ENCODE measurements at places on chromosomes 5 and 9.

- DNase-seq, result no peak
These were observed 6.4 kb upstream of the PLPP1 start for GRCh38 chr5:55541056-55541635.

GRCh38 chr9:112439825-112440224 is 46.8 kb upstream of the KIAA1958 start:
- no peak for DNase-seq

DNA sequence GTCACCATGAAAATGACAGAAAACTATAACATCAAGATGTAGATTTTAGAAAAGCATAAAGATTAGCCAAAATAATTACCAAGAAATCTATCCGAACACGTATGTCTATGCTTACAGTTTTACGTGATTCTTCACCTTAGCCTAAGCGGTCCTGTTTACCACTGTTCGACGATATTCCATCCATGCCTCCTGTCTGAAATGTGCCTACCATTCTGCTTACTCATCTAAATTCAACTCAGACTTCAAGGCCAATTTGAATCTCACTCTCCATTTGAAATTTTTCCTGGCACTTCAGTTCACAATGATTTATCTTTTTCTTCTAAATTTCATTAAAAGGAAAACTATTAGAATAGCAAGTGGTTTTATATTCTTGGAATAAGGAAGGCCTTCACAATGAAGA is 15.4 kb downstream of the ZDHHC21 start:
- no peak for DNase-seq

- no peak for DNase-seq
These were observed 43.9 kb downstream of the SH3GL2 start for GRCh38 chr9:17622749-17623148.

GRCh38 chr5:172175263-172175719 is 12.7 kb downstream of the STK10 start:
- DNase-seq, result peak; percentile 73

DNA sequence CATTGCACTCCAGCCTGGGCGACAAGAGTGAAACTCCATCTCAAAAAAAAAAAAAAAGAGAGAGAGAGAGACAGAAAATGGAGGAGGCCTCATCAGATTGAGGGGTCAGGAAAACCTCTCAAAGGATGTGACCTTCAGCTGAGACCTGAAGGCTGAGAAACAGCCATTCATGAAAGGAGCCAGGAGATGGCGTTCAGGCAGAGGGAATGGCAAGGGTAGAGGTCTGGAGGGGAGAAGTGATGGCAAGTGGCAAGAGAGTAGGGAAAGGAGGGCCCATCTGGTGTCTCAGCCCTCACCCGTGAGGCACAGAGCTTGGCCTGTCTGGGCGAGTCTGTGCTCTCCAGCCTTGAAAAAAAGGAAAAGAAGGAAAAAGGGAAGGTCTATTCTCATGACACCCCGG is 17.0 kb downstream of the CAMK2A start:
- no peak for DNase-seq

DNA sequence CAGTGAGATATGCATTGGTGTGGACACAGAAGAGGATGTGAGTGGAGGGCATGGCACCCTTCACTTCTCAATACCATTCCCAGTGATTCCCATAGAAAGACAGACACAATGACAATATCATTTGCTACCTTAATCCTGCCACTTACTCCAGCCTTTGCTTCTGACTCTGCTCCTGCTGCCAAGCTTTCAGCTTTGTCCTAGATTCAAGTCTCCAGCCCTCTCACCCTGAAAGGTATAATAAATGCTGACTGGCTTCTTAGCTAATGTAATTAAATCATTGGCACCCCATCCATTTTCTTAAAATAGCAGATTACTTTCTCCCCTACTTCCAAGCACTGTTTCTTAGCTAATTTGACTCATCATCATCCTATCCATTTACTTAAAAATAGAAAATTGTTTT is 41.1 kb upstream of the CDC42SE2 start:
- DNase-seq, result no peak

DNA sequence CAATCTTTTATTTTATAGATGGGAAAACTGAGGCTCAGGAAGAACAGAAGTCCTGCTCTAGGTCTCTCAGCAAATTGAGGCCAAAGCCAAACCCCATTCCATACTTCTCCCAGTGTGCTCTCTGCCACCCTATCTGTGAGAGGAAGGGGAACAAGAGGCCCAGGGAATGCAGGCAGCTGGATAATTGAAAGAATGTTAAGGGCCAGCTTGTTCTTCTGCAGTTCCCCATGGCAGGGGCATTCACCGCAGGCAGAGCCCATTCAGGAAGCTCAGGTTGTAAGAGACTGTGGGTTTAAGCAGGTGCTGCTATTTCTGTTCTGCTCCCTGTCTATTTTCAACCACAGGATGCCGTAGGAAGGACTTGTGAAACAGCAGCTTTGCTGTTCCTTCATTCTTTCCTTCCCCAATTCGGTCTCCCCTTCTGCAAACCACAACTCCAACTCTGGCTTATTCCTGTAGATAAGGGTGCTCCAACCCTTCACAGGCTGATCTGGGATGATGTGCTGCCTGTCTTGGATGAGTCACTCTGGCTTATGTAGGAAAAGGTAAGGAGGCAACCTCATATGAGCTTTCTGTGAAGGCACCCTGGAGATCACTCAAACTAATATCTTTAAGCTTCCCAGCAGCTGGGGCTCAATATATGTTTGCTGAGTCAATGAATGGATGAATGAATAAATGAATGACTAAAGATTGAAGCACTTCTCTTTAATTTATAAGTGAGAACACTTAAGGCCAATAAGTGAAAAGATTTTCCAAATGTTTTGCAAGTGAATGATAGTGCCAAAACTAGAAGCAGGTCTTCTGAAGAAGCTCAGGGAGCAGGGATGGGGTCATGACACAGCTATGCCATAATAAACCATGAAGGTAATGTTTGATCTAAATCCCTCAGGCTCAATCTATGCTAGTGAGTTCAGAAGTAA is 377.6 kb downstream of the BRINP1 start:
- no peak for DNase-seq

DNA sequence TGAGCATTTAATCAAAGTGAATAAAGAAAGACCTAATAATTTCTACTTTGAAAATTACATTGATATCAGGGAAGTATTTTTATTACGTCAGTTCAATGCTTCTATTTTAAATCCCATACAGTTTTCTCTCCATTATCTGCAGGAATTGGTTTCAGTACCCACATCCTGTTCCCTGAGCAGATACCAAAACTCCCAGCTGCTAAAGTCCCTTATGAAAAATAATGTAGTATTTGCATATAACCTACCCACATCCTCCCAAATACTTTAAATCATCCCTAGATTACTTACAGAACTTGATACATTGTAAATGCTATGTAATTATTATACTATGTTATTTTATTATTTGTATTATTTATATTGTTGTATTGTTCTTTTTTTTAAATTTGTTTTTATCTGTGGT is 125.4 kb upstream of the MINAR2 start:
- no peak for DNase-seq

- no peak for DNase-seq
These were observed 59.6 kb downstream of the RAI14 start for GRCh38 chr5:34715711-34716110.

DNA sequence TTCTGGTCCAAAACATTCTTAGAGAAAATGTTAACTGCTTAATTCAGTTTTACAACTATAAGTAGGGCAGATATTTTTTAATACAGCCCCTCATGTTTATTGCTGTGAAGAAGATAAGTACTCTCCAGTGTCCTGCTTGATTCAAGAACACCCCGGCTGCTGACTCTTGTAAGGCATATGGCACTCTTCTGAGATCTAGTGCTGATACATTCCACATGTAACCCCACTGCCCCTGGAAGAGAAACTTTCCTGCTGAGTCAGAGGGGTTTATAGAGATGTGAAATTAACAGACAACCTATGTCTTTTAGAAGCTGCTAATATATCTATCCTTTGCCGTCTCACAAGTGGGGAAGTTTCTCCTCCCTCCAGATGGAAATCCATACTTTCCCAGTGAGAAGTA is 1.0 kb upstream of the MINAR2 start:
- no peak for DNase-seq

DNA sequence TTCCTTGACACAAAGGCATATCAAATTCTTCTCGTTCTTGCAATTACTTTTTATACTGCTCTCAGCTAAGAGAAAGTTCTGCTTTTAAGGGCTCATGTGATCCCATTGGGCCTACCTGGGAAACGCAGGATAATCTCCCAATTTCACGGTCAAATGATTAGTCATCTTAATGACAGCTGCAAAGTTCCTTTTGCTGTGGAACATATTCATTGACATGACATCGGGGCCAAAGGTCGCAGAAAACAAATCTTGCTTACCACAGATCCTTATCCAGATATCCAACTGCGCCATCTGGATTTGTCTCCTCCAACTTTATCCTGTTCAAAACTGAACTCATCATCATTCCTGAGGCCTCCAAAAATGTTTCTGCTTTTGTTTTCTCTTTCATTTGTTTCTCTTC is 1085.6 kb upstream of the WWC1 start:
- no peak for DNase-seq

DNA sequence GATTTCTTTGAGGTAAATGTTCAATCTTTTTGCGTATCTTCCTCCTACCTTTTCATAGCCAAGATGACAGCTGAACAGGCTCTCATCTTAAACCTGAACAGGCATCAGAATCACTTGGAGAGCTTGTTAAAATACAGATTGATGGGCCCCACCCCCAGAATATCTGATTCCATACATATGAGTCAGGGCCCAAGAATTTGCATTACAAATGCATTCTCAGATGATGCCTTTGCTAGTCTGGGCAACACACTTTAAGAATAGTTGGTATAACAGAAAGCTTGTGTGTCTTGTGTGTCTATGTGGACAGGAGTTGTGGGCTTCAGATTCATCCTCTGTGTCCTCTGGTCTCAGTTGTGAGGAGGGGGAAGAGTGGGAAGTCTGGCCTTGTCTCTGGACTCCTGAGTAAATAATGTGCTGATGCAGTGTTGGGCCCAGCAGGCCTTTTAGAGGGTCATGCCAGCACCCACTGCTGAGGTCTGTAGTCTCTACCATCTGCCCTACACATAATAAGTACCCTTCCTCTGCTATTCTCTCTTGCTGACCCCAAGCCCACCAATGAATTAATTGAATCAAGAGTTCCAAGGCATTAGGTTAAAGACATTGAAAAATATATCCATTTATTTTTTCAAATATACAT is 43.1 kb downstream of the PTCD2 start:
- DNase-seq, result no peak

DNA sequence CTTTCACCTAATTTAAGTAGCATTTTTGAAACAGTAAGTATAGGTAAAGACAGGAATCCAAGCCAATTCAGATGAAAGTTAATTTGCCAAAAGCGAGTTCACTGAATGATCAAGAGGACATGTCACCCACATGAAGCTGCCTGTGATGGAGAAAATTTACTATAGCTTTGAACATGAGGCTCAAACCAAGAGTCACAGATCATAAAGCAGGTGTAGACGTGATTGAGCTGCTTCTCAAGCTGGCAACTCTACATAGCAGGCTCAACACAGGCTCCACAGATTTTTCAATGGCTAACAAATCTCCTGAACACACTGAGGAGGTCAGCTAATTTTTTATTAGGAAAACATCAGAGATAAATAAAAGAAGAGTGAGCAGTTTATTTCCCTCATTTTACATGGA is 173.7 kb downstream of the FAM114A2 start:
- no peak for DNase-seq

GRCh38 chr5:35900972-35901695 is 37.3 kb downstream of the CAPSL start:
- DNase-seq, result no peak

- DNase-seq, result no peak
These were observed 715.2 kb upstream of the DMAC1 start for GRCh38 chr9:8514760-8515159.

- no peak for DNase-seq
These were observed at the start of gene CDKN2A for GRCh38 chr9:21993893-21994555. Gene CDKN2A (minus strand): TSS chr9:21994392.

DNA sequence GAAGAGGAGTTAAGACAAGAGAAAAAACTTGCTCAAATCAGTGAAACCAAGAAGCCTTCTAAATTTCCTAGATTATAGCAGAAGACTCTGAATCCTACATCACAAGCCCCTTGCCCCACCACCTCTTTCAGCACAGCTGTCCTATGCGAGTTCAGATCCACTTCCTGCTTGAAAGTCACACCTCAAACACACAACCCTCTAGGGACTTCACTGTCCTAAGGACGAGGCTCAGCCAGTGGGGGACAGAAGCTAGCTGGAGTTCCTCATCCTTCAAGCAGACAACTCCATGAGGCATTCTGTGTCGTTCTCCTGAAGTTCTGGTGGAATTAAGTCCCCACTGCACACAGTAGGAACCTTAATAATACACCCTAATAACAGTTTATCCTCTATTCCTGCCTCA is 44.3 kb downstream of the NRG2 start:
- DNase-seq, result no peak

GRCh38 chr5:113059232-113060040 is 82.8 kb downstream of the DCP2 start:
- DNase-seq, result no peak

GRCh38 chr5:57850109-57850508 is 367.5 kb upstream of the ACTBL2 start:
- no peak for DNase-seq

- no peak for DNase-seq
These were observed 84.3 kb downstream of the GALNT10 start for GRCh38 chr5:154274828-154275185.

DNA sequence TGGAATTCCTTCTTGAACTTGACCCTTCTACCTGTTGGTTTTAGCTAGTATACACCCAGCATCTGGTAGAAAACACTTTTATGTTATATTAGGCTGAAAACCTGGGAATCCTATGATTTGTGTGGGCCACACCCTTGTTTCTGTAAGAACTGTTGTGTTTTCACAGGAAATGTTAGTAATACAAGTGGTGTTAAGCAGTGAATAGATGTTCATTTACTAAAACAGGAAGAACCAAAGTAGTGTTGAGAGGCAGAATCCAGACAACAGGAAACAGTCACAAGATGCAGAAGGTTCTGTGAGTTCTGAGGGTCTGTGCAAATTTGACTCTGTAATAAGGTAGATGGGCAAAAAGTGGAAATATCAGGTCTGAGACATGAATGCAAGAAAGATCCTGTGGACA is 73.0 kb upstream of the RAI14 start:
- DNase-seq, result no peak

DNA sequence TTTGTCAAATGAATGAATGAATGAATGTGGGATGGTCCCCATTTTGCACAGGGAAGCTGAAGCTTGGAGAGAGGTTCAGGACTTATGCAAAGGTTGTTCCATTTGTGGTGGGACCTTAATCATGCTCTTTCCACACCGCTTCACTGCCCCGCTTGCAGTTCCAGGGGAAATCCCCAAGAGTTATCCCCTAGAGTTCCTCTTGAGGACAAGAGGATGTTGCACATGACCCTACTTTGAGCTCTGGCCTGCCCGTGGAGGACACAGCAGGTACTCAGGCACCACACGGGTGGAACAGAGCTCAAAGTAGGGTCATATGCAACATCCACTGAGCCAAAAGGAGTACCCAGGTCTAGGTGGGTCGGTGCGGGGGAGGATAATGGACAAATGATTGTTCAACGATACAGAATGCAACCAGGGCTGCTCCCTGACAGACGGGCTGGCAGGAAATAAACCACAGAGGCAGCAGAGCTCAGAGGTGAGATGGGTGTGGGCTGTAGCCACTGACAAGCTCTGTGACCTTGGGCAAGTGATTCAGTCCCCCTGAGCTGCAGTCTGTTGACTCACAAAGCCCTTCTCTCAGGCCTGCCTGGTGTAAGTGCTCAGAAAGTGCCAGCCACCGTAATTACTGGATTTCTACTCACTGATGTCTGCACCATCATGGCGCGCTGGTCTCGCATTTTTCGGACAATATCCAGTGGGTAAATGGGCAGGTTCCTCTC is 60.3 kb upstream of the EPB41L4B start:
- peak; percentile 35 for DNase-seq
